ENCODE measurements at places on chromosomes 2 and 18.

DNA sequence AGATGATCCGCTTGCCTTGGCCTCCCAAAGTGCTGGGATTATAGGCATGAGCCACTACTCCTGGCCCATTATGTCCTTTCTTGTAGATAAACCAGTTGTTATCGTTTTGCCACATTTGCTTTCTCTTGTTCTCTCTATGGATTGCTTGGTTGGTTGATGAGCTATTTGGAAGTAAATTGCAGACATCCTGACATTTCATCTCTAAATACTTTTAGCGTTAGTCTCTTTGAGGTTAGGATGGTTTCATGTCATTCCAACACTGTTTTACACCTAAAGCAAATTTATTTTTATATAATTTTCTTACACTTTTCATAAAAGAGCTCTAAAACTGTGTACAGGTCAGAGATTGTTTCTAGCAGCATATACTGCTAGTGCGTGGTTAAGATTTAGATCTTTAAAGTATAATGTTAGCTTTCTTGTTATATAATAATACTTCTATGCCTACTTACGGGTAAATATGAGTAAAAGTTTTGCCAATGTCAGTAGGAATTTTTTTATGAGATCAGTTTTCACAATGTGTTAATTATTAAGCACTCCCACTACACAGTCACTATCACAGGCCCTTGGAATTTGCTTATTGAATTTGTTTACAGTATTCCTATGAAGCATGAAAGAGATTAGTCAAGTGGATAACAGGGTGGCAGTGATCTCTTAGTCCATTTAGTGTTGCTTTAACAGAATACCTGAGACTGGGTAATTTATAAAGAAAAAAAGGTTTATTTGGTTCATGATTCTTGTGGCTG is 10.3 kb downstream of the POLI start:
- no peak for DNase-seq

GRCh38 chr2:73823916-73824523 is 4.7 kb upstream of the STAMBP start:
- DNase-seq, result peak; percentile 73

DNA sequence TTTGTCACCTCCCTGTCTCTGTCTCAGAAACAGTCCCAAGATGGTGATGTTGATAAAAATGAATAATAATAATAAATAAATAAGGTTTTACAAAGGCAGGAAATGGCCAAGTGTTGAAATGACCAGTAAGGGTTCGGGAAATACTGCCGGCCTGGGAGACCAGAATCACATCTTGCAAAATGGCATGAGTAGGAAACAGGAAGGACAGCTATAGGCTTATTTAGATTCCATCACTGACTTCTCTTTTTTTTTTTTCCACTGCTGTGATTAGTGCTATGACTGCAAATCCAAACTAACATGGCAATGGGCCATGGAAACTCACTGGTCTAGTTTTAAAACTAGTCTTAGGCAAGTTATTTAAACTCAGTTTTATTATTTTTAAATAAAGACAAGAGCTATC is 60.6 kb downstream of the SCN1A start:
- no peak for DNase-seq

- DNase-seq, result no peak
Observed at GRCh38 chr2:98761909-98762308, 31.0 kb upstream of the MGAT4A start.

DNA sequence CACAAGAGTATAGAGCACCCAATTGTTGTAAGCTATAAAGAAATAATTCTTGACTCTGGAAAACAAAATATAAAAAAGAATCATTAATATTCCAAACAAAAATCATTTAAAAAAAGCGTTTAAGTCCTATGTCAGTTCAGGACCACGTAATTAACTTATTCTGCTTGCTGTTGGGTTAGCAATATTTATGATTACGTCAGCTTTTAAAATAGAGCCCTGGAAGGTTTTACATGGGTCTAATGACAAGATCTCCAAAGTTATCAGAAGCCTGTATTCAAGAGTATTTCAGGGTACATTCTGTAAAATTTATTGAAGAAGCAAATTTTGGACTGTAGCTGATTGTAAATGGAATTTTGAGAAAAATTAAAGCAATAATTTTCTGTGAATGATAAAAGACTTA is 521.6 kb downstream of the DCC start:
- no peak for DNase-seq

DNA sequence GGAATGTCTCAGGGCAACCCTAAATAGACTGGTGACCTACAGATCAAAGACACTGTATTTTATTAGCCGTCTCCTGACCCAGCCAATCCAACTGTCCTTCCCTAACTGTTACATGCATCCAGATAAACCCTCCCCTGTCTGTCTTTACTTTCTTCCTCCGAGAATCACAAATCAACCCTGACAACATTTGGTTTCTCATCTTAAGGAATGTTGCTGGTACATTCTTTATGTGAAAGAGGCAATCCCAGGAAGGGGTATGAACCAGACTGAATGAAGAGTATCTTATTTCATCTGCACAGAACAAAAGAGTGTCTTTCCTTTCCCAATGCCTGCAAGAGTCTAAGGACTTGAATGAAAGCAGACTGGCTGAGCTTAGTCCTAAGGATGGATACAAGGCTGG is 113.9 kb upstream of the LTBP1 start:
- DNase-seq, result no peak

DNA sequence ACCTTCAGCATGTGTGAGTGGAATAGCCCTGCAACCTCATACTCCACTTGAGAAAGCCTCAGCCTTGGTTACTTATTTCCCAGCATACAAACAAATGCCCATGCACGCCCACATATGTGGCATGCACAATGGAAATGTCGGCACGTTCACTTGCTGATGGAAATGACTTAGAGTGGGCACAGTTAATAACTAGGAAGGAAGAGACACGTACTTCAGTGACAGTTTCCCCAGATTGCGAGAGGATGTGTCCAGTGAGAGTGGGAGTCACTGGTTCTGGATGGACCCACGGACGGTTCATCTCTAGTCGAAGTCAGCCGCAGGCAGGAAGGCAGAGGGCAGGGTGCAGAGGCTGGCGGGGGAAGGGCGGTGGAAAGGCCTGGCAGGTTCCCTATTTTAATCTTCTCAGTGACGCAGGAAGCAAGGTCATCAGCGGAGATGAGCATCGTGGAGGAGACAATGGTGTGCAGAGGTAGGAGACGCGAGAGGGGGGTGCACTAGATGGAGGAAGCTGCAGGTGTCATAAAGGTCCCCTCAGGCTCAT is 350.7 kb upstream of the MYT1L start:
- DNase-seq, result no peak

DNA sequence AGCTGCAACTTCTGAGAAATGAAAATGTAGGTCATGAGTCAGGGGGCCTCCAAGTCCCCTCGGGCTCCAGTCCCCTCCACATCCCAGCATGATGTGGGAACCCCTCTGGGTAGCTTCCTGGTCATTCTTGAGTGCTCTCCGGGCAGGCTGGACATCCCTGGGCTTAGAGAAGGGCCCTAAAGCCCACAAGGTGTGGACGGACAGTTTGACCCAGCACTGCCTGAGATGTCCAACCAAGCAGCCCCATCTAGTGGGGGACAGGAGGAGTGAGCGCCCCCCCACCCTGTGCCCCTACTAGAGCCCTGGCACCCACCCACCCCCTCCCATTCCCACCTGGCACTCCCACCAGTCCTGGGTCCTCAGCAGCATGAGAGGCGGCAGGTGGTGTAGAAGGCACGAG is 46.0 kb downstream of the CYP27C1 start:
- DNase-seq, result no peak

GRCh38 chr2:188984680-188985079 is 10.5 kb downstream of the COL3A1 start:
- DNase-seq, result no peak

DNA sequence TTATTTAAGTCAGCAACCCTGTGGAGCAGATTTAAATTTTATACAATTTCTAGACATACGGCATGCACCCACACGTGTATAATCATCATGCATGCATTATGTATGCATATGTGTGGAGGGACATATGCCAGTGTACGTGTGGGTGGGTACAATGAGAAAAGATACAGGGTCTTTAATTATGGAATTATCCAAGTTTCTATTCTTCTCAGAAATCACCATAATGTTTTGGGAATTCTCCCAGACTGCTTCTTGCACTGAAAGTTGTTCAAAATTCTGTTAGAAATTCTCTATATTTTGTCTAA is 63.9 kb upstream of the TMEM18 start:
- no peak for DNase-seq
